Thyroid gland (tissue), 4 donors: ENCODE measurements at places on chromosomes 16 and 17.

- no peaks in the 10 kb centered on the region for H3K36me3 ChIP-seq
- H3K27me3 ChIP-seq = no peaks in the 10 kb centered on the region
- no peak overlapping the region for H3K27ac ChIP-seq
- no peak overlapping the region for H3K4me3 ChIP-seq
- H3K4me1 ChIP-seq = no peaks in the 10 kb centered on the region
These were observed 83.9 kb downstream of the RMI2 start for GRCh38 chr16:11429123-11429522.

GRCh38 chr17:79695797-79696609 is 34.7 kb upstream of the ENPP7 start:
- H3K27me3 ChIP-seq = no peaks in the 10 kb centered on the region
- H3K36me3 ChIP-seq = no peaks in the 10 kb centered on the region
- H3K27ac ChIP-seq = no peak overlapping the region
- H3K4me3 ChIP-seq = no peak overlapping the region

DNA sequence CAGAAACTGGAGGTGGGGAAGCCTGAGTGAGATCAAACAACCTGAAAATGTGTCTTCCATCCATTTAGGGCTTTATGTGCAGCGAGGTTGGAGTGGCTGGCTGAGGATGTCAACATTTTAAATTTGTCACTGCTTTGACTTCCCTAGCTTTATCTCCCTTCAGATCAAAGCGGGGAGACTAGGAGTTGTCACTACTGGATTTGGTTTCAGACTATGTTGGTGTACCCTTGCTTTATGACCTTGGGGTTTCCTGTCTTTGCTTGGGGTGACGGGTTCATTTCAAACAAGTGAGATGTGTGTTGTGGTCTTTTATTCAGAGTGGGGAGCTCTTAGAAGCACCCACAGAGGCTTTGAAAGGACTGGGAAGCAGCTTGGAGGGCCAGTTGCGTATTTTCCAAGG is 25.6 kb downstream of the MSI2 start:
- peaks cover 9% of the 10 kb centered on the region for H3K4me1 ChIP-seq
- H3K27me3 ChIP-seq = no peaks in the 10 kb centered on the region
- DNase-seq = no peak
- H3K27ac ChIP-seq = no peak overlapping the region
- H3K4me3 ChIP-seq = no peak overlapping the region

DNA sequence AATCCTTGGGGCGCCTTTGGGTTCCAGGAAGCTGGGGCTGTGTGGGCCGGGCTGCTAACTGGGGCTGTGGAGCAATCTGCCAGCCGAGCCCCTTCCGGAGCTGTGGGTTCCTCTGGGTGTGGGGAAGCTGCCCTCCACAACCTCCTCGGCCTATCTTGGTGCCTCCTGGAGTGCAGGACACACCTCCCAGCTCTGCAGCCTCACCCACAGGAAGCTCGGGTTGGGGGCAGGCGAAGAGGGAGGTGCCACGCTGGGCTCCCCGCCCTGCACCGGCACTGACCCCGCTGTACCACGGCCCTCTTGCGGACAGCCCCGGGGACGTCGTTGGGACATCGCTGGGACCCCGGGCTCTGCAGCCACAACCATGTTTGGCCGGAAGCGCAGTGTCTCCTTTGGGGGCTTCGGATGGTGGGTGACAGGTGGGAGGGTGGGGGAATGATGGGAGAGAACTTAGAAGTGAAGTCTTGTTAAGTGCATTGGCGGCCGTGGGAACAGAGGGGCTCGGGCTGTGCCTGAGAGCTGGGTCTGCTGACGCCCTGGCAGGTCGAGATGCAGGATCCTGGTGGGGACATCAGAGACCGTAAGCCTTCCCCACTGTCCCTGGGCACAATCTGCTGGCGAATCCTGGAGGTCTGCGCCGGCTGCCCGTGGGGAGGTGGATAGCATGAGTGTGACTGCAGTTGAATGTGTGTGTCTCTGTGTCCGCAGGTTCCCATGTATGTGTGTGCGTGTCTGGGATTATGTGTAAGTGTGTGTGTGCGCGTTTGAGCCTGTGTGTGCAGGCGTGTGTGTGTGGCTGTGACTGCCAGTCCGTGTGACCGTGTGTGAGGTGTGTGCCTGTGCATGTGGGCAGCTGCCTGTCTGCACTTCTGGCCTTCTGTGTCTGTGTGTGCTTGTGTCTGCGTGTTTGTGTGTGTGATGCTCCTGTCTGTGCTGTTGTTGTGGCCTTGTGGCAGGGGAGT is at the start of gene RAP1GAP2:
Gene RAP1GAP2, plus strand, starts transcription at position 275 of the 962 bp plus-strand sequence. Its CDS starts 90 bp downstream, at position 365.
- no peaks in the 10 kb centered on the region for H3K36me3 ChIP-seq
- H3K4me1 ChIP-seq = no peaks in the 10 kb centered on the region
- no peak within 1 kb of the TSS for H3K27ac ChIP-seq
- DNase-seq = peak; percentile 17
- H3K4me3 ChIP-seq = no peak within 1 kb of the TSS

DNA sequence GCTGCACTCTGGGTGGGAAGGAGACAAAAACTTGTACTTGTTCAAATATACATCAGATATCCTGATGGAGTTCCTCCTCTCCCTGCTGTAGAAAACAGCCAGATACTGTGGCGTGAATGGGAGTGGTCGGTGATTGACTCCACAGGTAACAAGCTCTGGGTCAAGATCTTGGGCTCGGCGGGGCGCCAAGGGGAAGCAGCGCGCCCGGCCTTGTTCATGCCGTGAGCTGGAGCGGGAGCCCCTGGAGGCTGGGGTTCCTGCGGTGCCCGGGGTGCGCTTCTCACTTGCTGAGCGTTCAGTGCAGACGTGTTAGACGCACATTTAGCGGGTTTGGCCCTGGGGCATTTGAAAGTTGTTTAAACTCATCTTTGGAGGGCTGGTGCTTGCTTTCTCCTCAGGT is 44.4 kb downstream of the BANP start:
- no peak for DNase-seq
- H3K4me1 ChIP-seq = no peaks in the 10 kb centered on the region
- H3K36me3 ChIP-seq = no peaks in the 10 kb centered on the region
- no peak overlapping the region for H3K4me3 ChIP-seq

GRCh38 chr16:67463059-67463458 is 17.9 kb downstream of the ATP6V0D1 start:
- H3K4me1 ChIP-seq = peaks cover 83% of the 10 kb centered on the region
- DNase-seq = no peak
- H3K27me3 ChIP-seq = no peaks in the 10 kb centered on the region

DNA sequence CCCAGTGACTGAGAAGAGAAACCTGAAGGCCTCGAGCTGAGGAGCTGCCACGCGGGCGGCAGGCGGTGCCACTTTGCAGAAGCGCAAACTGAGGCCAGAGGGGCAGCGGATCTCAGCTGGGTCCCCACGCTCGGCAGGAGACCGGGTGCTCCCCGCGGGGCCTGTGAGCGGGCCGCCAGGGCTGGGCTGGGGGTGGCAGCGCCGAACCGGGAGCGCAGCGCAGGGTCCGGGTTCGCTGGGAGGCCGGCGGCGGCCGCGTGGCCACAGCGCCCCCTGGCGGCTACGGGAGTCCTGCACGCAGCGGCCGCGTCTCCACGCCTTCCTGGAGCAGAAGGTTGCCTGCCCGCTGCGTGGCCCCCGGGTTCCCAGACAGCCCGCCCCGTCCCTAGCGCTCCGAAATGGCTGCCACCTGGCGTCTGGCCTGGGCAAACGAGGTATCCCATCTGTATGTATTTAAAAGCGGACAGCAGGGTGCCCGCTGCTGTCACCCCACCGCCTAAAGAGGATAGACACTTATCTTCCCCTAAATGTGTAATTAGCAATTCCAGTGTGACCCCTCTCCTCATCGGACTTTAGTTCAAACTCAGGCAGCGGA is 96.1 kb upstream of the CDH5 start:
- H3K4me3 ChIP-seq = no peak overlapping the region
- no peaks in the 10 kb centered on the region for H3K36me3 ChIP-seq
- H3K27me3 ChIP-seq = no peaks in the 10 kb centered on the region
- H3K27ac ChIP-seq = no peak overlapping the region
- peaks cover 13% of the 10 kb centered on the region for H3K4me1 ChIP-seq

DNA sequence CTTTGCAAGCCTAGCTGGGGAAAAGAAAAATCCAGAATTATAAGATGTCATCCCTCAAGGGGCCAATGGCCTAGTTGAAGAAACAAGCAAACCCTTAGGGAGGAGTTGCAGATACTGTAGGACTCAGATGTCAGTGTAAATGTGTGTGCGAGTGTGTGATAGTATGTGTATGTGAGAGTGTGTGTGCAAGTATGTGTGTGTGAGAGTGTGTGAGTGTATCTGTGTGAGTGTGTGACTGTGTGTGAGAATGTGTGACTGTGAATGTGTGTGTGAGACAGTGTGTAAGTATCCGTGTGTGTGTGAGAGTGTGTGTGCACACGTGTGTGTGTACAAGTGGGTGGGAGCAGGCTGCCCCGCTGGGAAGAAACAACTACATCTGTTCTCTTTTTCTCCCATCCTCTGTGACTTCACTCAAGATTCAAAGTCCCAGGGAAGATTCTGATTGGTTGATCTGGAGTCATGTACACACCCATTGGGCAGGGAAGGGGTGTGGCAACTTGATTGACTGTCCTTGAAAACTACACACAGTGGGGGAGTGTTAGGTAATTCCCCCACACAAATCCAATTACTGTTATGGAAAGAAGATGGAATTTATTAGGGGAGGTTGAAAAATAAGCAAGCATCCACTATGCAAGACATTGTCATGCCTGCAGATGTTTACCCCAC is 40.7 kb downstream of the IRX3 start:
- H3K27me3 ChIP-seq = no peaks in the 10 kb centered on the region
- H3K27ac ChIP-seq = no peak overlapping the region
- no peak for DNase-seq
- no peaks in the 10 kb centered on the region for H3K36me3 ChIP-seq

GRCh38 chr16:55367866-55368603 is 44.0 kb downstream of the IRX6 start:
- no peak overlapping the region for H3K4me3 ChIP-seq
- H3K4me1 ChIP-seq = peaks cover 15% of the 10 kb centered on the region
- no peak overlapping the region for H3K27ac ChIP-seq

DNA sequence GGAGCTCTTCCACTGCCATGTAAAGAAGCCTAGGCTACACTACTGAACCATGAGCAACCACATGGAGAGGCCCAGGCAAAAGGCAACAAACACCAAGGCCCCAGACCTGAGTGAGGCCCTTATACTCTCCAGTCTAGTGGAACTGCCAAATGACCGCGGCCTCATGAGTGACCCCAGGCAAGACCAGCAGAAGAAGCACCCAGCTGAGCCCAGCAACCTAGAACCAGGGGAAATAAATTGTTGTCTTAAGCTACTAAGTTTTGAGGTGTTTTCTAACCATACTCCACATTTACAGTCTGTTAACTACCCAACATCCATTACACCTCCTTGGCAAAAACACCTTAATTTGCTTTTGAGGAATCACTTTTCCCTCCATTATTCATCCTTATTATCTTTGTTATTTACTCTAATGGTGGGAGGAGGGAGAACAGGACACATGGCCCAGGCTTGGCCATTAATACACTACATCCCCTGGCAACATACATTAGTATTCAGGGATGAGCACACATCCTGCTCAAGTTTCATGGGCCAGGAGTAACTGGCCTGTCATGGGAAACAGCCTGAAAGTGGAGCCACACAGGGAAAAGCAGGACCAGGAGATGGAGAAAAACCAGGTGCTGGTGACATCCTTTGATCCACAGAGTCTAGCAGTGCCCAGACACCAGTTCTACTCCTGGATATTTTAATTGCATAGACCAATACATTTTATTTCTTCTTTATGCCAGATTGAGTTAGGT is 26.2 kb downstream of the SLC39A11 start:
- H3K27me3 ChIP-seq = no peaks in the 10 kb centered on the region
- peaks cover 29% of the 10 kb centered on the region for H3K4me1 ChIP-seq
- H3K27ac ChIP-seq = no peak overlapping the region
- no peak for DNase-seq
- H3K36me3 ChIP-seq = no peaks in the 10 kb centered on the region
